Retinal pigment epithelial cell (primary cell): ENCODE measurements at places on chromosomes 3 and 15.

GRCh38 chr15:80020731-80021130 lies 38.7 kb upstream of the ZFAND6 start:
- no peak for DNase-seq

DNA sequence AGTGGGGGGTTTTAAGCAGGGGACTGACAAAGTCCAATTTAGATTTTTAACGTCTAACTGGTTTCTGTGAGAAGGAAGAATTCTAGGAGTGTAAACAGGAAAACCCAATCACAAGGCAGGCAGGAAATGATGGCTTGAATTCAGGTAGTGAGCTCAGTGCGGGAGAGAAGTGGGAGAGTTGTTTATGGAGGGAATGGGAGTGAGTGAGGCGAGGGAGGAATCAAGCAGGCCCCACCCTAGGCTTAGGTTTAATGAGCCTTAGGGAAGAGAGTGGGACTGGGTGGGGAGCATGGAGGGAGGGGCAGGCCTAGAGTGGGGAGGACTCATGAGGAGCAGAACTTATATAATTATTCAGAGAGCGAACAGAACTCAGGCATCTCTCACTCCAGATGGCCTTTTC lies 17.9 kb downstream of the VIPR1 start:
- DNase-seq: no peak

DNA sequence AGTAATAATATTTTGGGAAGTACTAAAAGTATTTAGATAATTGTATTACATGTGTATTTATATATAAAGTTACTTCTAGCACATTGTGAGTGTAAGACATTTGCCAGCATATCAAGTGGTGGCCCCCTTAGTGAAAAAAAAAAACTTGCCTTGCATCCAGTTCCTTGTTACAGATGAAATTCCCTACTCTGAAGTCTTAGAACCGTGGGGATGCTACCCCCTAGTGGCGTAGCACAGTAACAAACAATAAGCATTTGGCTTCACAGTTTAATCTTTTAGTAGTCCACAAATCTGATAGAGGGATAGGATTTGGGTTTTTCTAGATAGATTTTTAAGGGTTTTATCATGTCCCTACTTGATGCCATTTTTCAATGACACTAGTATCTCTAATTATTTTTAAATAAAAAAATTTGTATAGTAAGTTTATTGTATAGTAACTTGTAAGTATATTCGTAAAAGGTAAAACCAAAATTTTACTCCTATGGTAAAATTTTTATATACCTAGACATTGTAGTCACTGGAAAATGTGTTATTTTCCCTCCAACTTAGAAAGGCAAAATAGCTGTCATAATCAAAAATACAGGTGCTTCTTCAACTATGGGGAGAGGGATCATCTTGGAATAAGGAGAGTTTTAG lies 14.3 kb downstream of the SMC4 start:
- DNase-seq: peak; percentile 39

DNA sequence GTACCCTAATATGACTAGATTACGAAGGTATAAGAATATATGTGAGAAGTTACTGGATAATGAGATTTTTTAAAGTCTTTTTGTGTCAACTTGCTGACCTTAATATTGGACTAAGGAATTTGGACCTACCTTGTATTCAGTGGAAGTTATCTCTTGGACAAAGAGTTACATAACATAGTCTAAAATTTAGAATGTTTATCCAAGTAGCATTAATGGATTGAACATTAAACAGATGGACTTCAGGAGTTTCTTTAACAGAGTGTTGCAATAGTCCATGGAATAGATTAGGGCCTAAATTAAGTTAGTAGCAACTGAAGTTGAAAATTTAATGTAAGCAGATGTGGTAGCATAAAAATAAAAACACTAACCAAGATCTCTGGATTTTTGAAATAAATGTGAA lies 266.4 kb downstream of the PYDC2 start:
- no peak for DNase-seq

GRCh38 chr3:107325446-107325845 lies 51.8 kb upstream of the CCDC54 start:
- no peak for DNase-seq

GRCh38 chr3:98986073-98986472 lies 84.6 kb upstream of the DCBLD2 start:
- DNase-seq: peak; percentile 99

- no peak for DNase-seq
These were observed 29.0 kb downstream of the HGD start for GRCh38 chr3:120652896-120653545.
